Activated CD4-positive, alpha-beta T cell treated with anti-CD3 and anti-CD28 coated beads for 24 hours (primary cell): ENCODE measurements at places on chromosomes 3 and 15.

DNA sequence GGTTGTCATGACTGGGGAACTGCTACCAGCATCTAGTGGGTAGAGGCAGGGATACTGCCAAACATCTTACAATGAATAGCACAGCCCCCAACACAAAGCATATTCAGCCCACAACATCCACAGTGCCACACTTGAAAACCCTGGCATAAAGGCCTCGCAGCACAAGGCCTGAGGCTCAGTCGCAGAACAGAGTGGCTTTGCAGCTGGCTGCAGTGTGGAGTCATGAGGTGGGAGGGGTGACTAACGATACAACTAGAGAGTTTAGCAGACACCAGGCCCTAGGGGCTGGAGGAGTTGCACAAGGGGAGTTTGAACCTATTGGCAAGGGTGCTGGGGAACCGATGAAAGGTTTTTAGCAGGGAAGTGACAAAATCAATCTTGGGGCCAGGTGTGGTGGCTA is 32.1 kb downstream of the GRK7 start:
- no peak for DNase-seq

- no peak for DNase-seq
Observed at GRCh38 chr3:8052659-8053058, 449.0 kb upstream of the LMCD1 start.

DNA sequence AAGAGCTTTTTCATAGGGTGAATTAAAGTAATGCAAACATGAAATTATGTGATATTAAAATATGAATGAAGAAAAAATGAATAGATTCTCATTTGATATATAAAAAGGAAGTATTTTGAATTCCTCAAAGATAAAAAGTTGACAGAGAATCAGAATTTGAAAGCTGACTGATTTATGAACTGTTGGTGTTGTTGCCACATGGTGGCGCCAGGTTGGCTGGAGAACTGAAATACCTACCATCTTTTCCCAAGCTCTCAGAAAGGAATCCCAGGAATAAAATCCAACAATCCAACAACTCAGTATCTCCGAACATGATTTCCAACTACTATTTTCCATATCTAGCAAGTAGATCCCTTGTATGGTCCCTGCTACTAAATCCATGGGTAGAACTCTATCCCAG is 3.1 kb downstream of the MYRIP start:
- DNase-seq: no peak

- no peak for DNase-seq
Observed at GRCh38 chr3:102301155-102301880, 133.5 kb upstream of the ZPLD1 start.

- DNase-seq: peak; percentile 23
Observed at GRCh38 chr3:53102601-53103147, 27.6 kb downstream of the RFT1 start.

GRCh38 chr15:73631915-73632669 is 1.1 kb downstream of the NPTN start:
- DNase-seq: no peak

GRCh38 chr3:151544164-151544548 is 83.3 kb upstream of the IGSF10 start:
- DNase-seq: no peak

- DNase-seq: no peak
Observed at GRCh38 chr3:177405191-177405672, 207.9 kb upstream of the TBL1XR1 start.

- DNase-seq: no peak
Observed at GRCh38 chr3:11275926-11276325, 3.7 kb downstream of the ATG7 start.

DNA sequence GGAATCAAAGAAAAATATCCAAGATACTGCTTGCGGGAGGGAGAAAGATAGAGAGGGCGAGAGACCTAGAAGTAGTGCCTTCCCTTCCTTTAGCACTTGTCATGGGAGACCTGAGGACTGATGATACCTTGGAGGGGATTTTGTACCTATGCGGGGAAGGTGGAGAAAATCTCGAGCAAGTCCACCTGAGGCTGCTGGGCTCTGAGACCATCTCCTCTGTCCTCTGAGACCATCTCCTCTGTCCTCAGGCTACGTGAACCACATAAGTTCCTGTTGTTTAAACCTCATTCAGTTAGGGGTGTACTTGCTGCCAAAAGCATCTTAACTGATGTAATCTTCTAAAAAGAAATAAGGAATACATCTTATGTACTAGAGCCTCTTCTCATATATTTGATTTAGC is 164.9 kb downstream of the NR2F2 start:
- DNase-seq: no peak

GRCh38 chr3:165383381-165383780 is 187.2 kb upstream of the SLITRK3 start:
- DNase-seq: no peak

DNA sequence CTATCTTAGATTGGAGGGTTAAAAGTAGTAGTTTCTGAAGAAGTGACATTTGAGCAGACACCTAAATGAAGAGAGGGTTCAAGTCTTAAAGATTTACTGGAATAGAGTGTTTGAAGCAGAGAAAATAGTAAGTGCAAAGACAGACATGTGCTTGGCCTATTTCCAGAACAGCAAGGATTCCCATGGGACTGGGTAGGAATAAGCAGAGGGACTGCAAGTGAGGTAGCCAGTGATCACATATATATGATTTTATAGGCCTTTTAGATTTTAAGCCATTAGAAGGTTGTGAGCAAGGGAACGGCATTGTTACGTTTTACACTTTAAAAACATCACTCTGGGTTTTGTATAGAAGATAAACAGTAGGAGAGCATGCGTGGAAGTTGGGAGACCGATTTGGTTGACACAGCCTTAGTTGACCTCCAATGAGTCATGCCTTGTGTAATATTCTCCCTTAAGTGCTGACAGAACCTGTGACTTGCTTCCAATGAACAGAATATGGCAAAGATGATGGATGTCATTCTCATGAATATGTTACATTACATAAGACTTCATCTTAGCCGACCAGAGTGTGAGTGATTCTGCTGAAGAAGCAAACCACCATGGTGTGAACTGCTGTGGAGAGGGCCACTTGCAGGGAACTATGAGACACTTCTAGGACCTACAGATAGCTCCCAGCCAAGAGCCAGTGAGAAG is 37.1 kb upstream of the SLC4A7 start:
- no peak for DNase-seq

DNA sequence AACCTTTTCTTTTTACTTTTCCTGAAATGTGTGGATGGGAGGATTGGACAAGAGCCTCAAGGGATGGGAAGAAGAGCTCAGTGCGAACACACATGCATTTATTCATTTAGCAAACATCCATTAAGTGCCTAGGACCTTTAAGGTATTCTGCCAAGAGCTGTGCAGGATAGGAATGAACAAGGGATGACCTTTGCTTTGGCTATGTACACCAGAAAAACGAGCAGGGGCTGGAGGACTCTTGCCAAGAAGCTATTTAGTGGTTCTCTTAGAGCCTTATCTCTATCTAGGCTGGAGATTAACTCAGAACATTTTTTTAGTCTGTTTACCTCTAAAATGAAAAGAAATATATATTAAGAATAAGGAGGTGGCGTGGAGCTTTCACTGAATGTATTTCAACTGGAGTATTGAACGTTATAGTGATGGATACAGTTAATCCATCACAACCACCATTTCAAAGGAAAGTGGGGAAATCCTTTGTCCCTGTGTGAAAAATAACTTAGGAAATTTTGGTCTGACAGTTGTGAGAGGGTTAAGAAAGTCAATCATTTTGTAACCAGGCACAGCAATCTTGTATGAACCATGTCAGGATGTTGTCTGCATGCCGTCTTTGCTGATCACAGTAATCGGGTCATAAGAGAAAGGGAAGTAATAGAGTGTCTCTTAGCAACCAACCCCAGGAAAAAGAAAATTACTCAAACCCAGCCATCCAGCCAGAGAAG is 279.0 kb downstream of the LPP start:
- DNase-seq: no peak

GRCh38 chr3:143002727-143003126 is 1.4 kb downstream of the U2SURP start:
- no peak for DNase-seq

- DNase-seq: no peak
Observed at GRCh38 chr15:101213570-101213969, 38.3 kb downstream of the CHSY1 start.

DNA sequence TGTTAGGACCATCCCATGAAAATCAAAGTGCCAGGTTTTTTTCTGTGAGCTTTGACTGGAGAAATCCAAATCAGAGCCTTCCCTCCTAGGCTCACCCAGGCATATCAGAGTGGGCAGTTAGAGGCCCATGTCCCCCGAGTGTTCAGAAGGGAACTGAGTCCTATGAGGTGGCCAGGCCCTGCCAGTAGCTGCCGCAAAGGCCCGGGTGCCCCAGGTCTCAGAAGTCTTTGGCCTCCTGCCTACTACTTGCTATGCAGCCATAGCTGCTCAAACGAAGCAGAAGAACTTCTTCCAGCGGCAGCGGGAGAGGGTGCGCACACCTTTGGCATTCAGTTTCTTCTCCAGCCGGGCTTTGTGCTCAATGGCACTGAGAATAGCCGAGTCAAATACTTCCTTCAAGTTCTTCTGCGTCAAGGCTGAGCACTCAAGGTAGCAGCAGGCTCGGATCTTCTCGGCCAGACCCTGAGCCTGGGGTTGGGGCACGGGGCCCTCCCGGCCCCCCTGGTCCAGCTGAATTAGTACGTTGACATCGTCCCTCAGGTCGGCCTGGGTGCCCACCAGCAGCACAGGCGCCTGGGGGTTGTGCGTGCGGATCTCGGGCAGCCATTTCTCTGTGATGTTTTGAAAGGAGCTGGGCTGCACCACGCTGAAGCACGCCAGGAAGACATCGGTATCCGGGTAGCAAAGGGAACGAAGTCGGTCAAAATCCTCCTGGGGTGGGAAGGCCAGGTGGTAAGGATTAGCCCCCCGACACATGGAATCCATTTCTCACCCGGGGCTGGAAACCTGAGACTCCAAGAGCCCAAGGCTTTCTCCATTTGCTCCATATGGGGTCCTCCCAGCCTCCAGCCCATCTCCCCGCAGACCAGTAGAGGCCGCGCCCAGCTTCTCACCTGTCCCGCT is 992 bp downstream of the RHOV start:
- no peak for DNase-seq

DNA sequence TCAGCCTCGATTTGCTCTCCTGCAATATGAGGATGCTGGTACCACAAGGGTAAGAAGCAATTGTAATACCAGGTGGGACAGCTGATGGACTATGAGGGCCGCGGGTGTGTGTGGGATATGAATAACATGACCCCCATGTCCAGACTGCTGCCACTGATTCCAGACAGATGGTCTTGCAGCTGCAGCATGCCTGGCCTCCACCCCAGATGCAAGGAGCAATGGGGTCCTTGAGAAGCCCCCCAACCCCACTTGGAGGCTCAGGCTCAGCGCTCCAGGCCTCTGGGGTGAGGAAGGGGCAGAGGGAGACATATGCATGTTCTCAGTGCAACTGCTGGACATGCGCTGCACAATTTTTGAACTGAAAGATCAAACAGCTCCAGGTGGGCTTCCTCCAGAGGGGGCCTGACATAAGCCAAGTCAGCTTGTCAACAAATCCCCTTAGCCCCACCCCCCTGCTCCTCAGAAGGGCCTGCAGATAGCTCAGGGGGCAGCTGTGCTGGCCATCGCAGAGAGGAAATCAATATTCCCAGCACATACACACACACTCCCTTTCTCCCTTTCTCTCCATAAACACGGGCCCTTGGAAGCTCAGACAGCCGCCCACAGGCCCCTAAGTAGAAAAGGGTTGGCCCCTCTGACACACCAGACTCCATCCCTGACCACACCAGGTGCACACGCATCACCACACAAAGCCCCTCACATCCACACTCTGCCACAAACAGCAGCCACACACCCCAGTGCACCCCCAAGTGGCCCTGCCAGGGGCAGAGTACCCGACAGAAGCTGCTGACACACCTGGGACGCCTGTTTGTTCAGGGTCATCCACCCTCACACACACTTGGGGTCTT is 107.0 kb downstream of the IQSEC1 start:
- DNase-seq: no peak

GRCh38 chr3:134029256-134029733 is 430 bp downstream of the SLCO2A1 start:
- DNase-seq: no peak

- no peak for DNase-seq
Observed at GRCh38 chr3:44065311-44066094, 176.2 kb upstream of the TOPAZ1 start.

DNA sequence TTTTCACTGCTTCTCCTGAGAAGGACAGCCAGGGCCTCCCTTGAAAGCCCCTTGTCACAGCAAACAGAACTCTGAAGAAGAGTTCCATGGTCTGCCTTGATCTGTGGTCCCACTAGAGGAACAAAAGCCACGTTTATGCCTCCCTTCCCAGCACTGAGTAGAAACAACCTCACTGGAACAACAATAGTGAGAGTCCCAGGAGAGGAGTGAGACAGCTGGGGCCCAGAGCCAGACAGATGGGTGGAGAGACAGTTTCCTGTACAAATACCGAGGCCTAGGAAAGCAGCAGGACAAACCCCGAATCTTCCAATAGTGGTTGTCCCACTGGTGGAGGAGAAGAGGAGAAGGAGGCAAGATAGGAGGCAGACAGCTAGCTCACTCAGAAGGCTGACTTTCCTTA is 106.1 kb downstream of the WDR76 start:
- no peak for DNase-seq
